ENCODE measurements at places on chromosomes 2 and 18. TPM values are rescaled to one million over a fixed set of nuclear protein-coding genes. Genes with fewer than 3 reads are reported as not detected.

Gene CYP26B1
- 0.59 TPM for total RNA-seq

Gene VAMP5
- total RNA-seq: 85.4 TPM

Gene AMER3
- total RNA-seq: not detected

Gene PROM2
- total RNA-seq: 10.6 TPM

Gene ZCCHC2
- total RNA-seq: 44.8 TPM

Gene PEX13
- 67.1 TPM for total RNA-seq

Gene FSHR
- total RNA-seq: not detected

Gene TXNDC2
- 0.07 TPM for total RNA-seq

Gene NMUR1
- total RNA-seq: not detected

Gene C2orf15
- 1.6 TPM for total RNA-seq

Gene FAM237A
- not detected for total RNA-seq

Data from uterus (tissue), 4 donors.